Stimulated activated naive CD8-positive, alpha-beta T cell treated with anti-CD3 and anti-CD28 coated beads, Interleukin-15, amount 100 ng/mL, for 72 hours (primary cell): ENCODE measurements at places on chromosomes 1 and 21.

DNA sequence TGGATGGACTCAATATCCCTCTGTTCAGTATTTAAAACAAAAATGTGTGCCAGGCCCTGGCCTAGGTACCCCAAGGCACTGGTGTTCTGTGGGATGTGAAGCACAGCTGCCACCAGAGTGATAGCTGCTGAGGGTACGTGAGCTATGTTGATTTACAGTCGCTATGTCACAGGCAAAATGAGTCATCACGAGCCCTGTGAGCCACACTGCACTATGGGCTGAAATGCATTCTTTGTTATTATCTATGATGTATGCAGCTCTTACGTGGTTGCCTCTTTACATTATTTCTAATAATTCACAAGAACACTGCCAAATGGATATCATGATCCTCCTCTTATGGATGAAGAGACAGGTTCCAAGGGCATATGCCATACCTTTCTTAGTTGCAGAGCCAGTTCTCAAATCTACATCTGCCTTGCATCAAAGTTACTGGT lies 2.1 kb downstream of the TEX38 start:
- DNase-seq = no peak

- DNase-seq = no peak
Measured at GRCh38 chr1:156945881-156946661, 25.6 kb downstream of the LRRC71 start.

- no peak for DNase-seq
Measured at GRCh38 chr1:183807549-183808168, 2.7 kb downstream of the RGL1 start.

DNA sequence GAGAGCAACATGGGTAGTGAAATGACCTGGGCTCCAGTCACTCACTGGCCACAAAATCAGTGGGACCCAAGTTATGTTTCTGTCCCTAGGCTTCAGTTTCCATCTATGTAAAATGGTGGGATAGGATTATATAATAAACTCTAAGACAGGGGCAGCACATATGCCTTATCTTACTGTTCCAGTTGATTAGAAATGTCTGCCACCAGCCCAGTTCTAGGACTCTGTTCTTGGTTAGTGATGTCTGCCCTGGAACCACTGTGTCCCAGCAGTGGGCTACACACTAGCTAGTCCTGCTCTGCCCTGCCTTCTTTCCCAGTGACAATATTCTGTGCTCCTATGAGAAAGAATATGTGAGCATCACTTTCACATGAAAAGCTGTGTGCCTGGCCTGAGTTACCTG lies 138.3 kb downstream of the PCNX2 start:
- no peak for DNase-seq

- no peak for DNase-seq
Measured at GRCh38 chr1:51928896-51929295, 50.4 kb upstream of the NRDC start.

DNA sequence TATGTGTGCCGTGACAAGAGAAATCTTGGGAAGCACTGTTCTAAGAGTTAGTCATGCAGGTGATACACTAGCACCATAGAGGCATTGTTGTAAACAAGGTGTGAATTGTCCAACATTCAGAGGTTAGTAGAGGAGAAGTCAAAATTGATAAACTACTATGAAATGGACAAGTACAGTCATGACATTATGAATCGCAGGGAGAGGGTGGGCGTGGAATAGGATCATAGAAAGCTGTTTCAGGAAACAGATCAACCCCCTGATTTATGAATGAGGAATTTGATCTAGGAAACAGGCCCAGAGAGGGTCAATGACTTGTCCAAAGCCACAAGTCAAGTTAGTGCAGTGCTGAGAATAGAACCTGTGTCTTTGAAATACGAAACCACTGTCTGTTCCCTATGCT lies 58.5 kb upstream of the LAX1 start:
- DNase-seq = no peak

- DNase-seq = no peak
Measured at GRCh38 chr1:246459221-246459620, 47.9 kb downstream of the SMYD3 start.

- DNase-seq = no peak
Measured at GRCh38 chr1:24790490-24790889, 45.2 kb downstream of the CLIC4 start.

- no peak for DNase-seq
Measured at GRCh38 chr1:33599516-33600115, 127.2 kb downstream of the ZSCAN20 start.

GRCh38 chr1:65412984-65413375 lies 7.5 kb upstream of the LEPR start:
- DNase-seq = no peak

GRCh38 chr1:204321665-204322064 lies 38.1 kb downstream of the PLEKHA6 start:
- DNase-seq = no peak

GRCh38 chr1:175715742-175716141 lies 27.7 kb downstream of the TNR start:
- no peak for DNase-seq

DNA sequence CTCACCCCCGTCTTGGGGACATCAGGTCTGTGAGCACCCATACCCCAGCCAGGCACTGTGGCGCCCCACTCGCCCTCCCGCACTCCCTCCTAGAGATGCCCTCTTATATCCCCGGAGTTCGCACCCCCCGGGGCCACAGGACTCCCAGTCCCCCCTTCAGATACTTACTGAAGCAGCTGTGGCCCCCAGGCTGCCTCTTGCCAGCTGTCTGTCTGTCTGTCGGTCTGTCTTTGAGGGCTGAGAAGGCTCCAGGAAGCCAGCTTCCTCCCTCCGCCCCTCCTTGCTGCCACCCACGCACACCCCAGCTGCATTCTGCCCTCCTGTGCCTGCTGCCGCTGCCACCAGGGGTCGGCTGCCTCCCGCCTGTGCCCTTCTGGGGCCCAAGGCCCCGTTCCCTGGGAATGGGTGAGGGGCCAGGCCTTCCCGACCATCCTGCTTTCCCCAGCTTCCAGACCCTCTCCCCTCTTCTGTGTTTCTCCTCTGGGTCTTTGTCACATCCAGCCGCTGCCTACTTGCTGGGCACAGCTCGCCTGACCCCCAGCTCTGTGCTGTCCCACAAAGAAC lies at the start of gene PTPN7:
Gene PTPN7, minus strand, starts transcription at position 226 of the 564 bp plus-strand sequence. CDS start 1,200 bp downstream, outside the sequence.
- DNase-seq = peak; percentile 83

GRCh38 chr1:210123924-210124589 lies 108.5 kb upstream of the SERTAD4 start:
- DNase-seq = no peak

DNA sequence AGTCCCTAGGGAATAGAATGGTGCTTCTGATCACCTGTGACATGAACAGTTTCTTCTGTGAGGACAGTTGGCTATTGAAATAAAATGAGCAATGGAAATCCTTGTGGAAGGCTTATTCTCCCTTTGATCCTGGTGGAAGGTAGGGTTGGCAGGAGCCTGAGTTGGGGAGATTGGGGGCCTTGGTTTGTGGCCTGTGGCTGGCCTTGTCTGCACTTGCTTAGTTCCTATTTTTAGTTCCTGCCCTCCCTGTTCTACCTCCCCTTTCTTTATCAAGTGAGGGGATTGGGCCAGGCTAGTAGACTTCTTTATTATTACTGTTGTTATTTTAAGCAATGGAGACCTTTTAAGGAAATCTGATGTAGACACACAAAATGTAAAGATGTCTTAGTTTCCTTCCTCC lies 8.2 kb downstream of the DMRTB1 start:
- no peak for DNase-seq

- DNase-seq = no peak
Measured at GRCh38 chr1:153387001-153387400, 3.9 kb downstream of the S100A8 start.

GRCh38 chr1:56227401-56227800 lies 352.0 kb downstream of the PLPP3 start:
- DNase-seq = no peak

GRCh38 chr21:44564099-44564498 lies 5.5 kb upstream of the KRTAP10-3 start:
- no peak for DNase-seq

- DNase-seq = no peak
Measured at GRCh38 chr21:34765619-34766018, 96.8 kb downstream of the CLIC6 start.

DNA sequence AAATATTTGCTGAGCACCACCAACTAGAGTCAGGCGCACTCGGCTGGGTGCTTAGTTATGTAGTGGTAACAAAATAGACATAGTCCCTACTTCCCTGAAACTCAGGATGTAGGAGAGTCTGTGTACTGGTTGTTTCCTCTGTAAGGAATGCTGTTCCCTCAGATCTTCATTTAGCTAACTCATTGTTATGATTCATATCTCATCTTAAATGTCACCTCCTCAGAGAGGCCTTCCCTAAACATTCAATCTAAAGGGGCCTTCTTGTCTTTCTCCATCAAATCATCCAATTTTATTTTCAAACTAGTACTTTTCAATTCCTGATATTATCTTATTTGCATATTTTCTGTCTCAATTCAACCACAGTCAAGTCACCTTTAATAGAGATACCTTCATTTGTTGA lies 132.9 kb downstream of the PIK3R3 start:
- no peak for DNase-seq

GRCh38 chr1:42676534-42677087 lies 5.6 kb upstream of the YBX1 start:
- no peak for DNase-seq

- DNase-seq = no peak
Measured at GRCh38 chr21:26982767-26983166, 15.9 kb upstream of the ADAMTS5 start.

- no peak for DNase-seq
Measured at GRCh38 chr1:64986903-64987871, 20.8 kb upstream of the JAK1 start.

DNA sequence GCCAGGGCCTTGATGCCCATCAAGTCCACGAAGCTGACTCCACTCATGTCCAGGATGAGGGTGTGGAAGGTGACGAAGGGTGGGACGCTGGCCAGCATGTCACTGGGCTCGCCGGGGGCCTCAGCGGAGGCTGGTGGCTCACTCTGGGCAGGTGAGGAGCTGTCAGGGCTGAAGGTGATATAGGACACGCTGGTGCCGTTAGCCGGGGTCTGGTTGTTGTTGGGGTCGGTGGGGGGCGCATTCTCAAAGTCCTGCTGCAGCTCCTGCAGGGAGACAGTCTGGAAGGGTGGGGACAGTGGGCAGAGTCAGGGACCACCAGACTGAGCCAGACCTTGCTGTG lies 21.7 kb downstream of the SLC26A9 start:
- DNase-seq = no peak
